ENCODE measurements at places on chromosomes 2 and 18. TPM values are rescaled to one million over a fixed set of nuclear protein-coding genes. Genes with fewer than 3 reads are reported as not detected.
A peak's percentile ranks its signal among the peaks of the same experiment; 100 is the strongest.

DNA sequence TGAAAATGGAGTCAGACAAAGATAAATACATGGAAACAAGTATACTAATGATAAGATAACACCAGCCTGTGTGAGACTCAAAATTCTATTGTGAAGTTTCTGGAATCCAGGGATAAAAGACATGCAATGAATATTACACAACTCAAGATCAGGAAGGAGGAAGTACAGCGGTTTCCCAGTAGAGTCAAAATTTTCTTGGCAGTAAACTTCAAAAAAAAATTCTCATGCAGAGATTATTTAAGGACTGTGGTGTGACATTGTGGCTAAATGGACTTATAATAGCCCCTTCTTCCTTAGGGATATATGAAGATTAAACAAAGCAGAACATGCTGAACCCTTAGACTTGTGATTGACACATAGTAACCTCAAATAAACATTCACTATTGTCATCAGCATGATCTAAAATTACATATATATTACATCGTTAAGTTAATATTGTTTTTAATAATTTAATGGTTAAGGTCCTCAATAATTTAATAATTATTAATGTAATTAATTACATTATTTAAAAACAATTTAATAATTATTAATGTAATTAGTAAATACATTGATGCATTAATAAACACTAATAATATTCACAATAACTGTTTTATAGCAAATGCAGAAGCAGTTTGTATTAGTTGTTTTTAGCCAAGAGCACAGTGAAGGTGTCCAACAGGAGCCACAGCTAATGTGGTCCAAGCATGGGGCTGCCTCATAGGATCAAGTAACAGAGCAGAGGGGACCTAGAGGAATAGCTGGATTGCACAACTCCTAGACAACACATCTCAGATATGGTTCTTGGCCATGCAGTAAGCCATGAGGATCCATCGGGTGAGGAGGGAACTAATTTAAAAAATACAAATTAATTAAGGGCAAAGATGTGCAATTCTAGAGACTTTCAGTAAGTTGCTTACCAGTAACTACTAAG lies 77.3 kb downstream of the POLE4 start:
- DNase-seq = peak; percentile 39

GRCh38 chr18:2656237-2656980 lies 883 bp downstream of the SMCHD1 start:
- DNase-seq = peak; percentile 31

DNA sequence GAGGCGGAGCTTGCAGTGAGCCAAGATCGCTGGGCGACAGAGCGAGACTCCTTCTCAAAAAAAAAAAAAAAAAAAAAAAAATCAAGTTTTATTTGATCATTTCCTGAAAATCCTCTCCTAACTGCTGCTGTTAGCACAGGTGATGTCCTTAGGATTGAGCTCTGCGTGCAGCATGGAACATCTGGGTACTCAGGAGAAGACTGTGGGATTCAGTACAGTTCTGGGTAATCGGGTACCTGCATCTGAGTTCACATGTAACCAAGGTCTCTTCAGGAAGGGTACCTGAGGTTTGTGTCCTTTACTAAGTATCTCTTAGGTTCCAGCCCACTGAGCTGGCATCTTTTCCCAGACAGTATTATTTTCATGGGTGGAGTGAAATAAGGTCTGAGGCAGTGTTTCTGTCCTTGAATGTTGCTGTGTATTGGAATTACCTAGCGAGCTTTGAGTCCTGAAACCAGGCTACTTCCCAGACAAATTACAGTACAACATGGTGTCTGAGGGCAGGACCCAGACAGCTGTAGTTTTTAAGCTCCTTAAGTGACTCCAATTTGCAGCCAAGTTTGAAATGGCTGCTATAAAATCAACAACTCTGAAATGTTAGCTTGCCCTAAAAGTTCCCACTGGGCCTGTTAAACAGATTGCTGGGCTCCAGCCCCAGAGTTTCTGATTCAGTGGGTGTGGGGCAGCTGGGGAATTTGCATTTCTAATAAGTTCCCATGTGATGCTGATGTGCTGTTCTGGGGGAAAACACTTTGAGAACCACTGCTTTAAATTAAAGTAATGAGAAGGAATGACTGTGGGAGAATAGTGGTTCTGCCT lies 120.5 kb downstream of the PMAIP1 start:
- peak; percentile 23 for DNase-seq

- DNase-seq = peak; percentile 67
These were observed 354.2 kb upstream of the GALNT5 start for GRCh38 chr2:156903335-156903734.

DNA sequence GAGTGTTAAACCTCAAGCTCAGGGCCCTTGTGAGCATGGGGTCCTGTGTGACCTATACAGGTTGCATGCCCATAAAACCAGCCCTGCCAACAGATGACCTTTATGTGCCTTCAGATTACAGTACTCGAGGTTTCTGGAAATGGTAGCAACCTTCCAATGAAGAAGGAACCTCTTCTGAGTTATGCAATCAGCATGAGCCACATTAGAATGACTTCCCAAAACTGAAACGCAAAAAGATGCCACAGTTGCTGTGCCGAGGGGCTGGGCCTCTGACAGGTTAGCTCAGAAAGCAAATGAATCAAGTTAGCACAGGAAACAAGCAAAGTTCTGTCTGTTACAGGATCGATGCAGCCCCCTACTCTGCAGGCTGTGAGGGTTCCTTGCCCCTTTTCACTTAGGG lies 37.7 kb downstream of the TGFA start:
- DNase-seq = no peak

HOXD13 gene
- not detected for total RNA-seq

DNA sequence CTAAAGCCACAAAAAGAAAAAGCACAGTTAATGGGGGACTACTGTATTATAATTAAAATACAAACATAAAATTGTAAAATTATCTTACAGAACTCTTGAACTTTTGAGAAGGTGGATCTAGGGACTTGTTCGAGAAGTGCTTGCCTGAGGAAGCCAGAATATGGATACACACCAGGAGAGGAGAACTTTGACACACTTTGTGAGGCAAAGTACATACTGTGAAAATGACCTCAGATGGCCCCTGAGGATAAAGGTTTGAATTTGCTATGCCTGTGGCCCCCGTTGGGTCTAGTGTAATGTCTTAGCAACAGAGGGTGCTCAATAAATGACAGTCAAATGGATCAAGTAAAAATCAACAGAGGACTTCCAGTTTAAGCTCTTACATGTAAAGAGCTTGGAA lies 148.2 kb upstream of the CYP1B1 start:
- no peak for DNase-seq

SERPINB10 gene
- not detected for total RNA-seq

DNA sequence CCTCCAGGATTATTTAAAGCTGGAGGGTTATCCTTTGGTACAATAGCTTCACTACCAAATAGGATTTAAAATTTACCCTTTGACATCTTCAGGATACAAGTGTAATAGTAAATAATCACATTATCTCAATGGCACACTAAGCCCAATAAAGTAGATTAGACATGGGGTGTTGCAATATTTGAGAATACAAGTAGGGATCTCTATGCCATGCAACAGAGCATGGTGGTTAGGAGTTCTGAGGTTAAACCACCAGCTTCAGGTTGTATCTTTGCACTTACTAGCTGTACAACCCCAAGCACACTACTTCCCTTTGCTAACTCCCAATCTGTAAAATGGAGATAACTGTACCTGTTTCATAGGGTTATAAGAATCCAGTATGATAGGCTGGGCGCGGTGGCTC lies 6.2 kb downstream of the MBD2 start:
- DNase-seq = no peak

- DNase-seq = no peak
These were observed 43.5 kb upstream of the ID2 start for GRCh38 chr2:8638327-8638726.

GRCh38 chr2:128291161-128291843 lies 27.4 kb downstream of the HS6ST1 start:
- DNase-seq = no peak

- DNase-seq = peak; percentile 66
These were observed 169.8 kb upstream of the ID2 start for GRCh38 chr2:8511868-8512612.

ALKAL2 gene
- not detected for total RNA-seq

DNA sequence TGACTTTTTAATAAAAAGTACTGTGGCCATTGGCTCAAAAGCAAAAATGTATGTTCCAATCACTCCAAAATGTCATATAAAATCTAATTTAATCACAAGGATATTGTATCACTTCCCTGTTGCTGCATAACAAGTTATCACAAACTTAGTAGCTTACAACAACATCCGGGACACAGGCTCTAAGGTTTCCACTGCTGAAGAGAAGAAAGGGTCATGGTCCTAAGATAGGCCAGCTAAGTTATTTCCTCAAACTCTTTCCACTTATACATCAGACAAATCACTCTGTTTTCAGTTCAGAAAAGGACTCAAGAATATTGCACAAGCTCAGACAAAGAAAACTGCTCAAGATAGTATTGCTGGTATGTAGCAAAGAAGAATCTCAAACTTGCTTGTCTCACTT lies 78.5 kb upstream of the SULT1C3 start:
- DNase-seq = no peak

COMMD1 gene
- 49.9 TPM for total RNA-seq

- DNase-seq = no peak
These were observed 53.5 kb downstream of the RDH14 start for GRCh38 chr2:18506883-18507509.

DNA sequence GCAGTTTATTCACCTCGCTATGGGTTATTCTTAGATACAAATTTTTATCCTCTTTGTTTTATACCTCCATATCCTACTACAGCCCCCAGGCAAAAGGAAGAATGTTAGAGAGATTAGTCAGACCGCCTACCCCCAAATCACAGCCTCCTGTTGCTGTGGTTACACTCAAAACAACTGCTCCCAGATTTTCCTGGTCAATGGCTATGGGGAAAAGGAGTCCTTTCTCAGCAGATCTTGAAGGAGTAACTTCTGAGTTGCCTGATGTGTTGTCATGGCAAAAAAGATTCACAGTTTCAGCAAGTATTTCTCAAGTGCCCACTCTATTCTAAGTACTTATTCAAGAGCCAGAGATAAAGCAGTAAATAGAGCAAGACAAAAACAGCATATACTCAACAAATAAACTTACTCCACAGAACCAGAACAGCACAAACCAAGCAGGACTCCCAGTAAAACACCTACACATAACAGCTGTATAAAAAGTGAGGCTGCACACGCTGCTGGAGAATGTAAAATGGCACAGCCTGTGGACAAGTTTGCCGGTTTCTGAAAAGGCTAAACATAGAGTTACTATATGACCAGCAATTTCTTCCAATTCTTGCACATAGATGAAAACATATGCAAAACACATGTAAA lies 104.8 kb downstream of the NOL10 start:
- DNase-seq = peak; percentile 87

GRCh38 chr2:23596316-23596885 lies 211.4 kb downstream of the KLHL29 start:
- peak; percentile 78 for DNase-seq

DNA sequence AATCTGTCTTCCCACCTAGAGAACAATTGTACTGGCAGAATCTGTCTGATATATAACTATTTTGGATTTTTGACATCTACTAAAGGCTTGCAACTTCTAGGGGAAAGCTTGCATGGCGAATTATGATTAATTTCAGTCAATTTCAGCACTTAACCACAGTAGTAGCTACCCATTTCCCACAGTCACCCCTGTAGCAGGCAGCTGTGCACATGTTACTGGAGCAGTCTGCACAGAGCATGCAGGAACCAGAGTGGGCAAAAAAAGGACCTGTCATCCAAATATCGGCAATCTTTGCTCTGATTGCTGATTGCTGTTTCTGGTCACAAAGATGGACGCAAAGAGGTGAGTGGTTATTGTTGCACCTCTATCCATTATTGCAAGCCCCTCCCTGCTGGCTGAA lies 473.3 kb downstream of the SPAG16 start:
- DNase-seq = no peak

TCF4 gene
- total RNA-seq = 30.8 TPM

DNA sequence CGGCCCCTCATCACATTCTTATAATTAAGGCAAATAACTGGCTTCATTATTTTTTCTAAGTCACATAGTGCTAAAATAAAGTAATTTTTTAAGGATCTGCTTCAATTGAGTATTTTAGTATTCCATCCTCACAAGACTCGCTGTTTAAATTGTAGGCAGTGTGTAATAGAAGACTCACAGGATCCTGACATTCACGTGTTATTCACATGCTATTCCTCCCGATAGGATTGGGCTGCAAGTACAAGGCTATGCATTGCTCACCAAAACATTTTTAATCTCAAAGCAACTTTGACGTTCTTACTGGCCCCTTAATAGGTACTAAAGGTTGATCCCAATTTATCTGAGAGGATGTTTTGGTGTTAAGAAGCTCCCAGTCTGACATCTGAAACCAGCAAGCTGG lies 127.6 kb upstream of the L3MBTL4 start:
- no peak for DNase-seq

GRCh38 chr2:39118786-39119499 lies 1.9 kb downstream of the SOS1 start:
- peak; percentile 47 for DNase-seq

DNA sequence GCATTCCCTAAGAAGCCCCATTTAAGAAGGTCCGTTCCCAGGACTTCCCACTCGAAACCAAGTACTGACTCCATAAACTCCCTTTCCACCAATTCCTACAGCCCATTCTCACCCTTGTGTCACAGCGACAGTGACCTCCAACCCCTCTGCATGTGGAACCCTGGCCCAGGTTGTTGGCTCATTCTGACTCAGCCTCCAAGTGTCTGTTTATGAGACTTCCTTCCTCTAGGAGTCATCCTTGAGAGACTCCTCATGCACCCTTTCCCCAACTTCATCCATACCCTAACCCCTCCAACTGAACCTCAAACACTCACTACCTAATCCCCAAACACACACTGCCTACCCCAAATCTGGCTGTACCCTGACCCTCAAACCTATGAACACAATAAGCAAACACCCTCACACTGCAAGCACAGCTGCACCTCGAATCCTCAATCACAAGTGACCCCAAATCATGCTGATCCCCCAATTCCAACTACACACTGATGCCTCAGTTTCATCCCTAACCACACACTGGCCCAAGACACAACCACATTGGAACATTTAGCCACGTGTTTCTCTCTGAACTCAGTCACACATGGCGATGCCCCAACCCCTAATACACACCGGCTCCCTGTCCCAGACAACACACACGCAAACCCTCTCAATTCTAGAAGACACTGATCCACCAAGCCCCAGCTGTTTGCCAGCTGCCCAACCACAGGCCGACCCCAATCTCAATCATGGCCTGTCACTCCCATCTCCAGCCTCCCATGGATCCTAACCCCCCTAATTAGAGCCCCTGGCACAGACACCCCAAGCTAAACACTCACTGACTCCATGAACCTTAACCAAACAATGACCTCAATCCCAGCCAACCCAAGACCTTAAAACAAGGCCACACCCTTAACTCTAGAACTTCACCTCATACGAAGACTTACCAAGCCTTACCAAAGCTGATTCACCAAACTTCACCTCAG lies 219.6 kb downstream of the CYP26B1 start:
- no peak for DNase-seq

DNA sequence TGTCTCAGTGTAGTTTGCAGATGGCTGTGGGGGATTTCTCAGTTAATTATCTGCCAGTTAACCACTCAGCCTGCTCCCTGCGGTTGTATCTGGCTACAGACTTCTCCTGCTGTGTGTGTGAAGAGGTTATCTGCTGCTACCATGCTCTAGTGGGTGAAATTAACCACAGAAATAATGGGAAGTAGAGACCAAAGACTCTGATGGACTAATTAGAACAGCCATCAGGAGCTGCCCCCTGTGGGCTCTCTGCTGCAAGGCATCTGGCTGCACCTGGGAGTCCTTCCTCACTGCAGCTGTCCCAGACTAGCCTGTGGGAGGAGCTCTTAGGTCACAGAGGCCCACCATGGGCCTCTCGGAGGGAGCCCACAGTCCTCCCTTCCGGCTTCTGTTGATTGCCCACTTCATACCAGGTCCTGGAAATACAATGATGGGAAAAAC lies 66.6 kb downstream of the CTIF start:
- DNase-seq = peak; percentile 28

GRCh38 chr2:39834426-39834825 lies 55.4 kb upstream of the THUMPD2 start:
- no peak for DNase-seq
